ENCODE measurements at places on chromosomes 1 and 21.

GRCh38 chr1:4726620-4727341 is 72.4 kb downstream of the AJAP1 start:
- H3K4me1 ChIP-seq, result no peaks in the 10 kb centered on the region
- H3K4me3 ChIP-seq, result no peak overlapping the region
- no peaks in the 10 kb centered on the region for H3K36me3 ChIP-seq

GRCh38 chr1:42260376-42261070 is 74.5 kb downstream of the FOXJ3 start:
- H3K36me3 ChIP-seq, result peaks cover 39% of the 10 kb centered on the region
- DNase-seq, result no peak
- no peak overlapping the region for H3K4me3 ChIP-seq
- H3K4me1 ChIP-seq, result peaks cover 3% of the 10 kb centered on the region

GRCh38 chr21:43208561-43209332 is 39.9 kb downstream of the CRYAA start:
- H3K27ac ChIP-seq, result no peak overlapping the region
- H3K36me3 ChIP-seq, result no peaks in the 10 kb centered on the region
- H3K4me3 ChIP-seq, result no peak overlapping the region
- peaks cover 13% of the 10 kb centered on the region for H3K27me3 ChIP-seq

GRCh38 chr1:64472805-64473204 is 2.9 kb downstream of the CACHD1 start:
- DNase-seq, result no peak
- H3K27ac ChIP-seq, result no peak overlapping the region
- peaks cover 49% of the 10 kb centered on the region for H3K27me3 ChIP-seq
- peaks cover 2% of the 10 kb centered on the region for H3K36me3 ChIP-seq

- no peak overlapping the region for H3K27ac ChIP-seq
- H3K36me3 ChIP-seq, result no peaks in the 10 kb centered on the region
- no peak overlapping the region for H3K4me3 ChIP-seq
- H3K27me3 ChIP-seq, result peaks cover 8% of the 10 kb centered on the region
- no peak for DNase-seq
Measured at GRCh38 chr21:37644636-37645035, 271.6 kb downstream of the KCNJ6 start.

DNA sequence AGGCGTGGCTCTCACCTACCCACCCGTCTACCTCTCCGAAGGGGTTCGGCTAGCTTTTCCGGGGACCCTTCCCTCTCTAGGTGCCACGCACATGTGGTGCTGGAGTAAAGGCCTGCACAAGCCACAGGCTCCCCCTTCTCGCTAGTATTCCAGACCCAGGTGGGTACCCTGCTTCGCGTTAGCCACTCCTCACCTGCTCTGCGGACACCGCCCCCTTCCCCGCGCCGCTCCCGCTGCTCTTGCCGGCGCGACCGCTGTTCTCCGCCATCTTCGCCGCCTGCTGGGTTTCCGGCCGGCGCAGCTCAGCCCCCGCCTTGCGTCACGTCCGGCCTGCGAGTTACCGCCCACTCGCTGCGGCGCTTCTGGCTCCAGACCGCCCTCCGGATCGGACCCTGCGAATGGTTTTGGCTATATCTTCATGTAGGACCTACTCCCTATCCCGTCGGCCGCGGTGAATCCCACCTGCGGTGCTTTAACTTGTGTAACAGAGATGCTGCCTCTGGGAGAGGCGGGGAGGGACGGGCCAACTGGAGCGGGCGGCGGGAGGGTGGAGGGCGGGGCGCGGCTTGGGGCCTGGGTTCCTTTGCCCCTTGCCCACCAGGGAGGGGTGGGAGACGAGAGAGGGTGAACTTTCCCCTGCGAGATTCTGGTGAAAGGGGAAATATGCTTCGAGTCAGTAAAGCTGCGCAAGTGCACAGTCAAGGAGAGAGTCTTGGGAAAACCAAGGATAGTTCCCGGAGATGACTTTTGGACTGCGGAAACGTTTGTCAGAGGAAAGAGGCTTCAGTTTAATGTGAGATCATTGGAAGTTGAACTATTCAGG is at the start of the genes NIT1 and PFDN2:
NIT1 (plus strand) TSS at position 347 of the 823 bp plus-strand sequence; CDS start at position 419, 72 bp downstream.
PFDN2 (minus strand) TSS at position 279 of the 823 bp plus-strand sequence; CDS start at position 268, 11 bp downstream.
- H3K27me3 ChIP-seq, result no peaks in the 10 kb centered on the region
- peaks cover 49% of the 10 kb centered on the region for H3K36me3 ChIP-seq
- peak within 1 kb of the TSS; percentile 89 for H3K4me3 ChIP-seq
- peaks cover 70% of the 10 kb centered on the region for H3K4me1 ChIP-seq
- peak within 1 kb of the TSS; percentile 97 for H3K27ac ChIP-seq
- DNase-seq, result peak; percentile 92

- no peak overlapping the region for H3K4me3 ChIP-seq
- no peak for DNase-seq
- H3K27ac ChIP-seq, result no peak overlapping the region
- H3K36me3 ChIP-seq, result no peaks in the 10 kb centered on the region
- H3K4me1 ChIP-seq, result no peaks in the 10 kb centered on the region
- H3K27me3 ChIP-seq, result peaks cover 29% of the 10 kb centered on the region
Measured at GRCh38 chr1:232690285-232690935, 60.5 kb upstream of the SIPA1L2 start.

DNA sequence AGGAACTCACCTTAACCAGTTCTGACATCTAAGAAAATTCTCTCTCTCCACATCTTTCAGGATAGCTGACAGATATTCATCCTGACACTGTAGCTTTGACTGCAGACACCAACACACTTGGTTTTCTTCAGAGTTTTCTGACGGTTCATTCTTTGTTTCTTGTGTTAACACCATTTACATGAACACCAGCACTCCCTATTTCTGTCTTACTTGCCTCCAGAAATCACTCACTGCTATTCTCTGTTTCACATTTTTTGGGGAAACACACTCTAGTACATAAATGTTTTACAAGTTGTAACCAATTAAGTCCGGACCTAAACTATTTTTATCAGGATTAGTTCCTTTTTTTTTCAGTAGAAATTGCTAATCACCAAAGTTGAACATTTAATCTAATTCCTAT is 15.4 kb downstream of the FLVCR1 start:
- peaks cover 34% of the 10 kb centered on the region for H3K36me3 ChIP-seq
- no peak for DNase-seq
- H3K4me3 ChIP-seq, result no peak overlapping the region
- H3K4me1 ChIP-seq, result no peaks in the 10 kb centered on the region
- no peaks in the 10 kb centered on the region for H3K27me3 ChIP-seq

DNA sequence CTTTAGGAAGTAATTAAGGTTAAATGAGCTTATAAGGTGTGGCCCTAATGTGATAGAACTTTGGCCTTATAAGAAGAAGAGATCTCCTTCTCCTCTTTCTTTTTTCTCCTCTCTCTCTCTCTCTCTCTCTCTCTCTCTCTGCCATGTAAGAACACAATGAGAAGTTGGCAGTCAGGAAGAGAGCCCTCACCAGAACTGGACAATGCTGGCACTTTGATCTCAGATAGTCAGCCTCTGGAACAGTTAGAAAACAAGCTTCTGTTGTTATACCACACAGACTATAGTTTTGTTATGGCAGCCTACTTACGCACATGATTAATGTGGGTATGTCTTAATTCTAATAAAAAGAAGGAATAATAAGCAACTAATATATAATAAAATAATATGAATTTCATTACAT is 444.2 kb upstream of the LRRC7 start:
- H3K4me3 ChIP-seq, result no peak overlapping the region
- no peak overlapping the region for H3K27ac ChIP-seq
- no peaks in the 10 kb centered on the region for H3K36me3 ChIP-seq
- no peak for DNase-seq
- H3K4me1 ChIP-seq, result no peaks in the 10 kb centered on the region

Measured in activated naive CD4-positive, alpha-beta T cell treated with anti-CD3 and anti-CD28 coated beads, Interleukin-2, amount 10 ng/mL, durations not matched to agents 7 days and 5 days (primary cell).